ENCODE measurements at places on chromosomes 4 and X.

DNA sequence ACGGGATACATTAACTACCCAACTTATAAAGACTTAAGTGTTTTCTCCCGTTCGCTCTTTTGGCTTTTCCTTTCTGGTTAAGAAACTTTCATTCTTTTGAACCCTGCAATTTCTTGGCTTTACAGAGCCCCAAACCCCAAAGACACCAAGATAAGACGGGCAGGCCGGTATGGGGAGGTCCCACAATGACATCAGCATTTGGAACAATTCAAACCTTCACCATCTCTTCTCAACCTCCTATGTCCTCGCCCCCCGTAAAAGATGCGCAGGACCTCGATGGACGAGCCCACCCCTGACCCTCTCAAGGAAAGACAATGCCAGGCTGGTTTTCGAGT, 999 bp downstream of the ZNF518B start:
- DNase-seq: no peak

- DNase-seq: no peak
Measured at GRCh38 chr4:170420255-170420693, 330.5 kb upstream of the AADAT start.

GRCh38 chrX:119698845-119699244, 5.9 kb upstream of the SEPTIN6 start:
- DNase-seq: no peak

DNA sequence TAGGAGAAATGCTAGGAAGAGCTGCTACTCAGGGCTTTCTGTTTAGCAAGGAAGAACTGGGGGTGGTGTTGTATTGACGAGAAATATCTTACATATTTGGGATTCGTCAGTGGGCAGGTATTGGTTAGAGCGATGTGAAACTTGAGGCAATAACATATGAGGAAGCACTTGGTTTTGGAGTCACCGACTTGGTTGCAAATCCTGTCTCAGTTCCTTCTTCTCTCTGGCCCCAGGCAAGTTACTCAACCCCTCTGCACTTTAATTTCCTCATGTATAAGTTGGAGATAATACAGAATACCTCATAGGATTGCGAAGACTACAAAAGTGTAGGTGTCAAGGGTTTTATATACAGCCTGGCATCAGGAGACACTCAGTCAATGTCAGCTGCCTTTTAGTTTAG, 34.1 kb downstream of the GPAT3 start:
- no peak for DNase-seq

DNA sequence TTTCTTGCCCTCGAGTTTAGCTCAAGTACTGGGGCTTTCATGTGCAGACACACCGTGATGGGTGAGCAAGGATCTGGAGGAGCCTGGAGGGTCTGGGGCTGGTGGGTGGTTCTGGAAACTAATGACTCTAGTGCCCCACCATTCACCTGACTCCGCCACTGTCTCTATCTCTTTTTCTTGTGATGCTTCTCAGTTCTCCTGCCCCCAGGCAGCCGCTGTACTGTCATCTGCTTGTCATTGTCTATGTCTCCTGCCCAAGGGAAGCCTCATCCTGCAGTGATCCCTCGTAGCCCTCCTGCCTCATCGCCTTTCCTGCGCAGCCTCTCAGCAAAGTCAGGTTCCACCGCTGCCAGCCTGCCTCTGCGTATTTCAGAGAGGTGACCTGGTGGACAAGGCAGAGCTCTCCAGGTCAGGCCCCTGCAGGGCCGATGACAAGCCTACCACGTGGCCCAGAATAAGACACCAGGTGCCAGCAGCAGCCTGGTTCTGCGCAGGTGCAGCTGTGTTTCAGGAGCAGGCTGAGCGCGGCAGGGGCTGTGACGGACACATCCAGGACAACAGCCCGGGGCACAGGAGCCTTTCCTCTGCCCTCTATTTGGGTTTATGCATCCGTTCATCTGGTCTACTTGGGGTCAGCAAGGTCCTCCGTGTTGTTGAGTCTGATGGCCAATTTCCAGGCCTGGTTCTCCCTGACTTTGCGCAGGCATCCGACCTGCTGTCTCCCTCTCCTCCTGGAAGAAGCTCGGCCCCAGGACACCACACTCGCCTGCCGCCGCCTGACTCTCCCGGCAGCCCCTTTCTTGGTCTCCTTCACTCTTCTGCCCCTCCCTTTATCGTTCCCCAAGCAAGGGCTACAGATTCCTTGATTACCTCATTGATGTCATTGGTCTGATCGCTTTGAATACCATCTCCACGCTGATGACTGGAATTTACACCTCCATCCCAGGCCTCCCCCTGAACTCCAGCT, 30.9 kb upstream of the CDKN2AIP start:
- DNase-seq: no peak

- no peak for DNase-seq
Measured at GRCh38 chrX:13903405-13903804, 86.5 kb upstream of the GPM6B start.

GRCh38 chr4:68272380-68272779, 26.9 kb upstream of the TMPRSS11B start:
- no peak for DNase-seq
